Type B pancreatic cell (in vitro differentiated cells): ENCODE measurements at places on chromosomes 7 and 10. TPM values are rescaled to one million over a fixed set of nuclear protein-coding genes. Genes with fewer than 3 reads are reported as not detected.

The MGAM2 gene
- total RNA-seq, result 5.9 and 9.7 TPM in 2 replicates

The CPA1 gene
- total RNA-seq, result 0.41 TPM in 1 of 2 replicates, not detected in the other

The LIPN gene
- total RNA-seq, result 0.24 and 1.5 TPM in 2 replicates

The DYNC1I1 gene
- 2.5 and 4.0 TPM in 2 replicates for total RNA-seq

The CALHM1 gene
- 0.17 TPM in 1 of 2 replicates, not detected in the other for total RNA-seq

The DNAJC12 gene
- total RNA-seq, result 15.7 and 19.4 TPM in 2 replicates

GRCh38 chr7:140121326-140121725, 55.5 kb downstream of the KDM7A start:
- DNase-seq, result no peak

- DNase-seq, result no peak
These were observed 118.6 kb downstream of the PON1 start for GRCh38 chr7:95205665-95206225.

DNA sequence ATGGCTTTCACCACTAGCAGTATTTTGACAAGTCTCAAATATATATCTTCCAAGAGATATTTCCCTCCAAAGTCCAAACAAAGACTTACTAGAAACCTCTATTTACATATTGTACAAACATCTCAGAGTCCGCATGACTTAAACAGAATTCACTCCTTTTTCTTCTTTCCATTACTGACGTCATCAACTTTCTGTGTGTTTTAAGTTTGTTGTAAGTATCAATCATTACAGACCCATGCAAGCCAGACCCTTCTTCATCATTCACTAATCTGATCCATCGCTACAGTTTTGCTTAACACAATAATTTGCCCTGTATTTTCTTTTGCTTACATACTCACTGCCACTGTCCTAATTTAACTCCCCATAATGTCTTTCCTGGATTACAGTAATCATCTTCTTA, 51.9 kb downstream of the SEMA3A start:
- DNase-seq, result no peak

DNA sequence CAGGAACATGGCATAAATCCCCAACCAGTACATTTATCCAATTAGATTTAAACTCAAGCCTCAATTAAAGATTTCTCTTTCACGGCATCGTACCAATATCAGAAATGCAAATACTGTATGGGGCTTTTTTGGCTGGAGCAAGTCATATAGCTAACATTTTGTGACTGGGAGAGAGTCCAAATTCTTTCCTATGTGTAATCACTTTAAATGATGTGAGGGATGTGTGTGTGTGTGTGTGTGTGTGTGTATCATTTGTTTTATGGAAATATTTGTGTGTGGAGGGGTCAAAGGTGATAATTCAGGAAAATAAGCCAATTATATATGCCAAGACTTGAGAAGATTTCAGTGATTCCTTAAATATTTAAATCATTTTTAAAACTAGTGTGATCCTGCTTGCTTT, 196.6 kb downstream of the TRIL start:
- DNase-seq, result no peak

DNA sequence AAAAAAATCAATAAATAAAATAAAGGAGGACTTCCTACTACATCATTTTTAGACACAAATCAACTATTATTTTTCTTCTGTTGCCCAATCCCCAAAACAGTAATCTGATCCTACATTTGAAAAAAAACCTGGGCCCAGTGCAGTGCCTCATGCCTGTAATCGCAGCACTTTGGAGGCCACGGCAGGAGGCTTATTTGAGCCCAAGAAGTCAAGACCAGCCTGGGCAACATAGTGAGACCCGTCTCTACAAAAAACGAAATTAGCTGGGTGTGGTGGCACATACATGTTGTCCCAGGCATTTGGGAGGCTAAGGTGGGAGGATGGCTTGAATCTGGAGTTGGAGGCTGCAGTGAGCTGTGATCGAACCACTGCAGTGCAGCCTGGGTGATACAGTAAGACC, 2.7 kb upstream of the GTF2I start:
- DNase-seq, result no peak
